Keratinocyte (primary cell): ENCODE measurements at places on chromosomes 16 and 17.

DNA sequence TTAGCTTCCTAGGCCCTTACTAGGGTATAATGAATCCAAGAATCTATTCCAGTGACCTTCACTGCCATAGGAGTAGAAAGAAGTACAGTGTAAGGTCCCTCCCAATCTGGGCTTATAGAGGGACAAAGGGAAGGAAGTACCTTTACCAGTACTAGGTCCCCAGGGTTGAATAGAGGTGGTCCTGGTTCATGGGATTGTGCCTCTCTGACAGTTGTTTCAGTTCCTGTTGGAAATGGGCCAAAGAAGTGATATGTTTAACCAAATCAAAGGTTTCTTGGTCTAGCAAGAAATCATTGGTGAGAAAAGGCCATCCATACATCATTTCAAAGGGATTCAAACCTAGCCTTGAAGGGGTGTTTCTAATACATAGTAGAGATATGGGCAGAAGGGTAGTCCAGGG lies 16.0 kb upstream of the ZNHIT3 start:
- no peaks in the 10 kb centered on the region for H3K4me1 ChIP-seq
- H3K36me3 ChIP-seq, result no peaks in the 10 kb centered on the region
- no peak overlapping the region for H3K27ac ChIP-seq
- peaks cover 3% of the 10 kb centered on the region for H3K27me3 ChIP-seq
- no peak overlapping the region for H3K4me3 ChIP-seq

DNA sequence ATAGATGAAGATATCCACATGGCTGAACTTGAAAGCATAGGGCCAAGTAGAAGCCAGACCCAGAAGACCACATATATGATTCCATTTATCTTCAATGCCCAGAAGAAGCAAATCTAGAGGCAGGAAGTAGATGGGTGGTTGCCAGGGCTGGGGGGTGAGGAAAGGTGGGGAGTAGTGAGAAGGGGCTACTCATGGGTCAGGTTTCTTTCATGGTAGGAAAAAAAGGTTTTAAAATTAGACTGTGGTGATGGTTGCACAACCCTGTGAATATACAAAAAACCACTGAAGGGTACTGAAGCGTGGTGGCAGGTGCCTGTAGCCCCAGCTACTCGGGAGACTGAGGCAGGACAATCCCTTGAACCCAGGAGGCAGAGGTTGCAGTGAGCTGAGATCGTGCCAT lies 5.4 kb downstream of the CD2BP2 start:
- no peak overlapping the region for H3K4me3 ChIP-seq
- H3K27ac ChIP-seq, result no peak overlapping the region
- no peak for DNase-seq
- no peaks in the 10 kb centered on the region for H3K27me3 ChIP-seq
- H3K36me3 ChIP-seq, result peaks cover 24% of the 10 kb centered on the region

- H3K36me3 ChIP-seq, result peaks cover 7% of the 10 kb centered on the region
- H3K4me3 ChIP-seq, result peak overlapping the region; percentile 89
- H3K4me1 ChIP-seq, result peaks cover 34% of the 10 kb centered on the region
- H3K27ac ChIP-seq, result peak overlapping the region; percentile 86
Measured at GRCh38 chr16:53053967-53054669, 673 bp upstream of the CHD9 start.

DNA sequence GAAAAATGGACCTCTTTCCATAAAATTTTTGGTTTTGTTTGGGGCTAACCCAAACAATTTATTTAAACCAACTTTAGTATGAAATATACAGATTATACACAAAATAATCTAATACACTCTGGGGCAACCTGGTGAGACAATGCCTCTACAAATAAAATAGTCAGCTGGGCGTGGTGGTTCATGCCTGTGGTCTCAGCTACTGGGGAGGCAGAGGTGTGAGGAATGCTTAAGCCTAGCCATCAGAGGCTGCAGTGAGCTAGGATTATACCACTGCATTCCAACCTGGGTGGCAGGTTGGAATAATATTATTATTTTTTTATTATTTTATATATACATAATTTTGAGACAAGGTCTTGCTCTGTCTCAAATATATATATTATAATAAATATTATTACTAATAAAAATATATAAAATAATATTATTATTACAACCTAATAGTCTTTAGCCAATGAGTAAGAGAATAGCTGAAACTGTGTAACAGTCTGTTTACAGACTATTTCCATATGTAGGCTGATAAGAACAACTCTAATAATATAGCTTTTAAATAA lies 50.5 kb downstream of the GLG1 start:
- no peak overlapping the region for H3K4me3 ChIP-seq
- DNase-seq, result peak; percentile 15
- H3K27ac ChIP-seq, result peak overlapping the region; percentile 13
- H3K4me1 ChIP-seq, result peaks cover 5% of the 10 kb centered on the region
- H3K27me3 ChIP-seq, result no peaks in the 10 kb centered on the region

DNA sequence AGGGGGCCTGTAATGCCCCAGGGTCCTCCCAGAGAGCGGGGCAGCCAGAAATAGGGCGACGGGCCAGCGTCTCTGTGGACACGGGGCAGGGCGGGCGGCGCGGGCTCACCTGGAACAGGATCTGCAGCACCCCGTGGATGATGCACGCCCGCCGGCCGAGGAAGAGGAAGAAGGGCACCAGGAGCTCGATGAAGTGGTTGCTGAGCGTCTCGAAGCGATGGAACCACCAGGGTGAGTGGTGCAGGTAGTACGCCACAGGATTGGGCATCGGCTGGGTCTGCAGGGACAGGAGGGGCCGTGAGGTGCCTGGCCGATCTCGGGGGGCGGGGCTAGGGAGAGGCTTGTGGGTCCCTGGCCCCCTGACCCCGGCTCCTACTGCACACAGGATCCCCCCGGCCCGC lies 78.9 kb upstream of the GNG13 start:
- H3K27ac ChIP-seq, result no peak overlapping the region
- no peaks in the 10 kb centered on the region for H3K27me3 ChIP-seq
- DNase-seq, result no peak
- H3K4me1 ChIP-seq, result no peaks in the 10 kb centered on the region
- no peak overlapping the region for H3K4me3 ChIP-seq

GRCh38 chr17:33285413-33285812 lies 7.7 kb downstream of the ASIC2 start:
- H3K27ac ChIP-seq, result no peak overlapping the region
- H3K27me3 ChIP-seq, result no peaks in the 10 kb centered on the region
- peaks cover 39% of the 10 kb centered on the region for H3K4me1 ChIP-seq
- H3K36me3 ChIP-seq, result no peaks in the 10 kb centered on the region
- no peak for DNase-seq

DNA sequence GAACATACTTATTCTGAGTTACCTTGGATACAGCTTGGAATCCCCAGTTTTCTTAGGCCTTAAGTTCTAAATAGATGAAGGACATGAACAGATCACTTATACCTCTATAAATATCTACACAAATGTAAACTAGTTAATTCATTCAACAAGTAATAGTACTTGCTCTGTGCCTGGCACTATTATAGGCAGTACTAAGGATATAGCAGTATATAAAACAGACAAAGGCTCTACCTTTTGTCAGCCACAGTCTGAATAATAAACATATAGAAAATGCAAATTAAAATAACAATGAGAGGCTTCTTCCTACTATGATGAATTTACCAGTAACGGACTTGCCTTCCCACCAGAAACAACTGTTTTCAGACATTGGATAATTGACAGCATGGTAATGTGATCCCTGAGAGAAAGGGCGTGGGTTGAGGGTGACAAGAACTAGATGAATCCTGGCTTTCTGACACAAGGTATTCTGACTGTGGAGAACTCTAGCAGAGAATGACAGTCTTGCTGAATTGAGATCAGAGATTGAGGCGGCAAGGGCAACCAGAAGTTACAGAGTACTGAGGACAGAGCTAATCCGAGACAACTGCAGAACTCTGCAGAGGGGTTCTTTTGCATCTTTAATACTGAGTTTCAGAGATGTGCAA lies 170.5 kb downstream of the TANC2 start:
- H3K4me3 ChIP-seq, result no peak overlapping the region
- no peaks in the 10 kb centered on the region for H3K4me1 ChIP-seq
- peaks cover 3% of the 10 kb centered on the region for H3K36me3 ChIP-seq
- H3K27me3 ChIP-seq, result no peaks in the 10 kb centered on the region
- DNase-seq, result no peak
- H3K27ac ChIP-seq, result no peak overlapping the region

DNA sequence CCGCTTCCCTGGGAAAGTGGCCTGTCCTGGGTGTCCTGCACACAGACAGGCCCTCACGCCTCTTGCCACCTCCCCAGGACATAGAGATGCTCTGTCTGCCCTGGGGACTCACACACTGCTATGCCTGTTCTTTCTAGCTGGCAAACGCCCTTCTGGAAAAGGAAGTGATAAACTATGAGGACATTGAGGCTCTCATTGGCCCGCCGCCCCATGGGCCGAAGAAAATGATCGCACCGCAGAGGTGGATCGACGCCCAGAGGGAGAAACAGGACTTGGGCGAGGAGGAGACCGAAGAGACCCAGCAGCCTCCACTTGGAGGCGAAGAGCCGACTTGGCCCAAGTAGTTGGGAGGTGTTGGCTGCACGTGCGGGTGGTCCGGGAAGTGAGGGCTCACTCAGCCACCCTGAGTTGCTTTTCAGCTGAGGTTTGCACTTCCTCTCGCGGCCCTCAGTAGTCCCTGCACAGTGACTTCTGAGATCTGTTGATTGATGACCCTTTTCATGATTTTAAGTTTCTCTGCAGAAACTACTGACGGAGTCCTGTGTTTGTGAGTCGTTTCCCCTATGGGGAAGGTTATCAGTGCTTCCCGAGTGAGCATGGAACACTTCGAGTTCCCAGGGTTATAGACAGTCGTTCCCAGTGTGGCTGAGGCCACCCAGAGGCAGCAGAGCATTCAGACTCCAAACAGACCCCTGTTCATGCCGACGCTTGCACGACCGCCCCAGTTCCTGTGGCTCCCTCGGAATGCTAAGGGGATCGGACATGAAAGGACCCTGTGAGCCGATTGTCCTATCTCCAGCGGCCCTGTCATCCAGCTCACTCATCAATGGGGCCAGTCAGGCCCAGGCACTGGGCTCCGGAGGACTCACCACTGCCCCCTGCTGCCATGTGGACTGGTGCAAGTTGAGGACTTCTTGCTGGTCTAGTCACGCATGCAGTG lies 3.5 kb upstream of the RPL13 start:
- H3K27ac ChIP-seq, result no peak overlapping the region
- H3K4me3 ChIP-seq, result no peak overlapping the region
- peaks cover 29% of the 10 kb centered on the region for H3K36me3 ChIP-seq
- no peaks in the 10 kb centered on the region for H3K27me3 ChIP-seq
- peaks cover 12% of the 10 kb centered on the region for H3K4me1 ChIP-seq
